ENCODE measurements at places on chromosomes 13 and 19. TPM values are rescaled to one million over a fixed set of nuclear protein-coding genes. Genes with fewer than 3 reads are reported as not detected.

The SLC5A5 gene
- total RNA-seq: not detected

The EDNRB gene
- total RNA-seq: 0.05 TPM

The GRIN3B gene
- 4.4 TPM for total RNA-seq

The CKM gene
- not detected for total RNA-seq

The UQCRFS1 gene
- 50.0 TPM for total RNA-seq

The FXYD1 gene
- total RNA-seq: not detected

The ZNF177 gene
- 0.70 TPM for total RNA-seq

The PEAK3 gene
- total RNA-seq: not detected

The SPRED3 gene
- 1.8 TPM for total RNA-seq

The SAE1 gene
- total RNA-seq: 111 TPM

The PLK5 gene
- total RNA-seq: not detected

The FAM216B gene
- total RNA-seq: not detected

The PTGIR gene
- 0.05 TPM for total RNA-seq

The TMPRSS9 gene
- 0.05 TPM for total RNA-seq

The GEMIN7 gene
- total RNA-seq: 26.5 TPM

The ZNF91 gene
- total RNA-seq: 7.7 TPM

The C13orf42 gene
- total RNA-seq: not detected

The PDE4A gene
- 0.71 TPM for total RNA-seq

The ACER1 gene
- total RNA-seq: not detected

The RNF17 gene
- total RNA-seq: not detected

The ZNF302 gene
- total RNA-seq: 5.0 TPM

The CACNA1A gene
- total RNA-seq: not detected

The CGB5 gene
- total RNA-seq: not detected

The METTL21C gene
- not detected for total RNA-seq

The VMAC gene
- total RNA-seq: 2.5 TPM

The TRPM4 gene
- total RNA-seq: 19.6 TPM

The MKNK2 gene
- total RNA-seq: 384 TPM

The CCDC169 gene
- total RNA-seq: 1.2 TPM

The GAPDHS gene
- total RNA-seq: not detected

The GPC6 gene
- 4.1 TPM for total RNA-seq

The CYP4F2 gene
- 0.14 TPM for total RNA-seq

The PDX1 gene
- not detected for total RNA-seq

The REEP6 gene
- total RNA-seq: 8.3 TPM

The DCT gene
- not detected for total RNA-seq

The SYNE4 gene
- 2.9 TPM for total RNA-seq

The SMIM17 gene
- not detected for total RNA-seq

The SERP2 gene
- 0.56 TPM for total RNA-seq

The FGF21 gene
- not detected for total RNA-seq

The SULT2A1 gene
- not detected for total RNA-seq

The BRSK1 gene
- 5.0 TPM for total RNA-seq

The ABCC4 gene
- total RNA-seq: 6.1 TPM

The U2AF2 gene
- total RNA-seq: 174 TPM

The RPL18 gene
- total RNA-seq: 4,070 TPM

The AMER2 gene
- not detected for total RNA-seq

The FPR3 gene
- not detected for total RNA-seq

The ZNF793 gene
- total RNA-seq: 3.0 TPM

The HOMER3 gene
- total RNA-seq: 136 TPM

The SDHAF1 gene
- total RNA-seq: 81.5 TPM

The SYCN gene
- not detected for total RNA-seq

The ZNF888 gene
- 4.1 TPM for total RNA-seq

The ZNF552 gene
- 8.7 TPM for total RNA-seq

The SIGLEC6 gene
- total RNA-seq: not detected

The ZNF460 gene
- total RNA-seq: 27.7 TPM

The ZNF497 gene
- total RNA-seq: 0.78 TPM

The ZNF57 gene
- 14.7 TPM for total RNA-seq
